ENCODE measurements at places on chromosomes 13 and 19.
A peak's percentile ranks its signal among the peaks of the same experiment; 100 is the strongest.

- no peak for DNase-seq
Measured at GRCh38 chr19:19471682-19472081, 43.7 kb downstream of the TSSK6 start.

- no peak for DNase-seq
Measured at GRCh38 chr19:15253061-15253460, 20.8 kb upstream of the EPHX3 start.

GRCh38 chr19:18500376-18500775 is 21.5 kb downstream of the ELL start:
- DNase-seq = no peak

GRCh38 chr19:50432221-50433028 is at the start of gene MYBPC2:
TSS of gene MYBPC2 (plus strand) at chr19:50432892. CDS start at chr19:50432954, 62 bp downstream.
- no peak for DNase-seq

- DNase-seq = no peak
Measured at GRCh38 chr19:43901395-43902390, 33.4 kb downstream of the ZNF45 start.

DNA sequence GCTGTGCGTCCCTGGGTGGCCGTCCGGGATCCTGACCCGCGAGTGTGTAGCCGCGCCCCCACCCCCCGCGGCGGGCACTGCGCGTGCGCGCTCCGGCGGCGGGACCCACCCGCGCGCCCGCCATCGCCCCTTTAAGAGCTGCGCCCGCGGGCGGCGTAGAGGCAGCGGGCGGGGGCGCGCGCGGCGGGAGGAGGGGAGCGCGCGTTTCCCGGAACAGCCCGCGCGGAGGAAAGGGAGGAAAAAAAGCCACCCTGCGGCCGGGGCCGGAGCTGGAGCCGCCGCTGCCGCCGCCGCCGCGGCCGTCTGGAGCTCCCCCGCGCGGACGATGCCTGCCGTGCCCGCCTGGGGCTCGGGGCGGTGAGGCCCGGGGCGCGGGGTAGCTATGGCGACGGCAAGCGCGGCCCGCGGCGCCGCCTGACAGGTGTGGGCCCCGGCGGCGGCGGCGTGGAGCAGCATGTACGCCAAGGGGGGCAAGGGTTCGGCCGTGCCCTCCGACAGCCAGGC is at the start of gene SSBP4:
Gene SSBP4 (plus strand): TSS at position 204 of the 504 bp plus-strand sequence. CDS start 251 bp downstream, at position 455.
- peak; percentile 54 for DNase-seq

- DNase-seq = no peak
Measured at GRCh38 chr13:26762745-26763345, 2.3 kb upstream of the GPR12 start.

- no peak for DNase-seq
Measured at GRCh38 chr13:35945368-35945767, 185.8 kb downstream of the DCLK1 start.

DNA sequence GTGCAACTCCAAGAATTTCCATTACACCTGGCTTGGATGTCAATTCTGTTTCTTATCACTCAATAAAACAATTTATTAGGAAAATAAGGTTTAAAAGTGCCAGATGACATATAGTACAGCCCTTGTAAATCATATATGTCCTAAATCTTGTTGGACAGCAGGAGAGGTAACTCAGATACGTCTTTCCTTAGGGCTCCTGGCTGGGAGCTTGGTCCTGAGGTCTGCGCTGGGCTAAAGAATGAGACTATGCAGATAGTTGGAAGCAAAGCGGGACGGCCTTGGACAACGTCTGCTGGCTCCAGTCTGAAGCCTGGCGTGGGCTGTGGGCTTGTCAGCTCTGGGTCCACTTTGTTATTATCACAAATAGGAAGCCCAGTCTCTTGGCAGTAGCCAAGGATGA is 377.0 kb downstream of the DLEU7 start:
- no peak for DNase-seq

Data from RCC 7860 (cell line).